ENCODE measurements at places on chromosomes 6 and 20.
A peak's percentile ranks its signal among the peaks of the same experiment; 100 is the strongest.

DNA sequence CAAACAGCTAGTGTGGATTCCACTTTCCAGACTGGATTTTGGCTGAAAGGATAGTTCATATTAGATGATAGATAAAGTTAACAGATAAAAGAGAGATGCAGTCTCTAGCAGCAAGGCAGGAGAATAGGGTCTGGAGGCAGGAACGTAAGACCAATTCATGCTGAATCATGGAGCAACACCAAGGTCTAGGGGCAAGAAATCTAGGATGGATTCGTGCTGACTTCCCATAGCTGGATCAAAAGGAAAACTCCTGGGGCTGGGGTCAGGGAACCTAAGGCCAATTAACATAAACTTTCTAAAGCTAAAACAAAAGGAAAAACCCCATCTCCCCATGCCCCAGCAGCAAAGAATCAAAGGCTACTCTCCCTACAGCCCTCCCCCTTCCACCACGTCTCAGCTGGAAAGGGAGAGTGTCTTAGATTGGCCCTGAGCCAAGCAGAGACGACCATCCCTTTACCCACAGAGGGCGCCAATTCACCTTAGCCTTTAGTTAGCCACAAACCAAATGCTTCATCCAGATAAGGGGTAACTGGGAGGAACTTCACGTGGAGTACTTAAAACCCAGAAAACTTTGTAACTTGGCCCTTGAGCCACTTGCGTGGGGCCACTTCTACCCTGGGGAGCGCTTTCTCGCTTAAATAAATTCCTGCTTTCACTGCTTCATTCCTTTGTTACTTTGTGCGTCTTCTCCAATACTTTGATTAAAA lies 7.6 kb downstream of the TREM1 start:
- DNase-seq, result peak; percentile 58

DNA sequence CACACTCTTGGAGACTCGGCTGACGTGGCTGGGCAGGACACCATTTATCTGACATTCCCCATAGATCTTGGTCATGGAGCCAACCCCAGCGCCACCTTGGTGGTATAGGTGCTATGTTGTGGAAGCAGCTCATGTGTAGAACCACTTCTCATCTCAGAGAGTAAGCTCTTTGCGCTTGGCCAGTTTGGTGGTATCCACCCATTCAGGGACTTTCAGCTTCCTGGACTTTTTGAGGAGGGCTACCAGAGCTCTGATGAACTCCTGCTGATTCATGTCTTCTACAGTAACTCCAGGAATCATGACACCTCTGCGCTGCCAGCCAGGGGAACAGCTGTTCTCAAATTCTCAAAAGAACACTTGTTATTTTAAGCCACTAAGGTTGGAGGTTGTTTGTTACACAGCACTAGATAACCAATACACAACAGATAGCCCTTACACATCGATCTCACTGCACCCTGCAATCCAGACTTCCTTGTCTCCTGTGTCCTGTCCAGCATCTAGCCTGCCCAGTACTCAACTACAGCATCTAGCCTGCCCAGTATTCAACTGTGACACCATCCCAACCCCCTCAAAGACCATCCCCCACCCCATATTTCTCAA lies 86.0 kb upstream of the SLC22A16 start:
- DNase-seq, result no peak

DNA sequence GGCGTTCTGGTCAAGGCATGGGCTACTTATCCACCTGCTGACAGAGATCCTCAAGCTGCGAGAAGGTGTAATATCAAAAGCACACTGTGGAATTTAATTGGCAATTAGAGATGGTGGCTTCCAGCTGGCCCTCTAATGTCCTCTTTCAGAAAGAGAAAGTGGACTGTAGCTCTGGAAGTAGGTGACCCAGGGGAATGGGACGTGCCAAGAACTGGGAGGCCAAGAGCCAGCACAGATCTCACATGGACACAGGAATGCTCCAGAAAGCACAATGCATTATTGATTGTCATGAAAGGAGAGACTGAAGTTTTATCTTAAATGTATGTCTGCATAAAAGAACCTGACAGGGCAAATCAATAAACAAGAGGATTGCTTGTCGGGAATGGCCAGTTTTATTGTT lies 198.6 kb upstream of the CDH4 start:
- DNase-seq, result no peak

- DNase-seq, result no peak
Observed at GRCh38 chr6:85580118-85580877, 13.4 kb downstream of the SNX14 start.

GRCh38 chr20:24273251-24273650 lies 196.2 kb upstream of the SYNDIG1 start:
- DNase-seq, result no peak

GRCh38 chr6:36028877-36029324 lies 1.3 kb downstream of the MAPK14 start:
- DNase-seq, result peak; percentile 54

DNA sequence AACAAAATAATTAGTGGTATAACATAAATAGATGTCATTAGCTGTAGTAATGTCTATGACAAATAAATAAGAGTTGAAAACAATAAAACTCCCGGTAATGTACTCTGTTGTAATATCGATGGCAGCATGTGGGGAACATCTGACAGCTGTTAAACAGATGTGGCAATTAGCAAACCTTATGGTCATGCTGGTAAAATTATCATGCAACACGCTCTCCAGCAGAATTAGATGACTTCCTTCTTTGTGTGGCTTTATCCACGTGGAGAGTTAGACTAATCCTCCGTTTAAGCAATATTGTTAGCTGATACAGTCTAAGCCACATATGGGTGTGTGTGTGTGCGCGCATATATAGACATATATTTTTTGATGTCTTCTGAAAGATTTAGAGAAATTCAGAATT lies 77.7 kb upstream of the ZFP64 start:
- peak; percentile 29 for DNase-seq

GRCh38 chr6:119234457-119234856 lies 115.1 kb downstream of the MAN1A1 start:
- DNase-seq, result no peak

DNA sequence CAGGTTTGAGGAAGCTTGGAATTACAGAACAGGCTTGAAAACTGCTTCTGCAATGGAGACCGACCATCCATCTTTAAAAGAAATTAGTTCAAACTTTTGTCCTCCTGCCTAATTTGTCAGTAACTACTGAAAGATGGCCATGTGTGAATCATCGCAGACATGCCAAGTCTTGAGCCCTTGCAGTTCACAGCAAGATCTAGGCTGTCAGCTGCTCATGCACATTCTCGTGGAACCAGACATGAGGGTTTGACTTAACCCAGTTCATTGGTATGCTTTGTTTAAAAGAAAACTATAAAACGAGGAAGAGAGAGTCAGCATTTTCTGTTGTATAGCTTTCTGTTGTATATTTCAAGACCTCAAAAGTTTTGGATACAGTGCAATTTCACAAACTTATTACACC lies 74.0 kb upstream of the SAMD5 start:
- DNase-seq, result no peak

GRCh38 chr20:37342231-37343177 lies 3.4 kb upstream of the SRC start:
- DNase-seq, result no peak

GRCh38 chr6:15526212-15526701 lies 136.6 kb downstream of the DTNBP1 start:
- DNase-seq, result no peak

GRCh38 chr6:21990577-21990976 lies 306.3 kb downstream of the PRL start:
- DNase-seq, result no peak

- DNase-seq, result no peak
Observed at GRCh38 chr6:89862698-89863097, 31.6 kb upstream of the GJA10 start.

GRCh38 chr6:168311410-168312124 lies 8.0 kb downstream of the DACT2 start:
- DNase-seq, result no peak

- DNase-seq, result peak; percentile 52
Observed at GRCh38 chr20:23235173-23236027, 115.2 kb upstream of the NXT1 start.

- DNase-seq, result no peak
Observed at GRCh38 chr6:119768201-119768600, 418.6 kb upstream of the MAN1A1 start.

DNA sequence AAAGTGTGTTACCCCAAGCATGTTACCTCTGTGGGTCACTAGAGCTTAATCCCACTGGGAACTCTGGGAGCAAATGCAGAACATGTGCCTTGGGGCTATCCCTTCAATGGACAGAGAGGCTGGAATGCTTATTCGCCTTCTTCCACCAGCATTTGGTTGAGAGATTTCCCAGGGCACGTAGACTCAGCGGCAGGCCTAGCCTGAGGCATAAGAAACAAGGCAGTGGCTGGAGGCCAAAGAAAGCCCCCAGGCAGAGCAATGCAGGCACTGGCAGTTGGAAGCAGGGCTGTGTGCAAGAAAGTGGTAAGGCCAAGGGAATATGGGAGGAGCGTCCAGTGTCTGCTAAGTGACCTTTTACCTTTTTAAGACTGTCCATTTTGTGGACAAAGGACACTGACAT lies 114.0 kb upstream of the FLRT3 start:
- no peak for DNase-seq

DNA sequence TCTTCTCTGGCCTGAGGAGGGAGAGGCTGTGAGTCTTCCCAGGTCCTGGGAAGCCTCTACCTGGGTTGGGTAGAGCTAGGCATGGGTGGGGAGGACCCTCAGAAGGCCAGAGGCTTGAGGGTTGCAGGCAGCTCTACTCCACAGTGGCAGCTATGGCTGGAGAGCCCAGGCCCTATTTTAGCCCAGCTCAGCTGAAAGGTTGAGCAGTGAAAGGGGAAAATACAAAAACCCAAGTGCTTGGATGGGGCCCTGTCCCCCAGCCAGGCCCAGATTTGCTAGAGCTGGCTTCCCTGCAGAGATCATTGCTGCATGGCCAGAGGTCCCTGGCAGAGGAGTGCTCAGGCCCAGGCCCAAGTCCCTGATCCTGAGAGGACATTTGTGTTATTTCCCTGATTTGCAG lies 45.7 kb downstream of the SUN5 start:
- no peak for DNase-seq

- DNase-seq, result peak; percentile 86
Observed at GRCh38 chr6:41591859-41592502, 45.8 kb downstream of the FOXP4 start.

DNA sequence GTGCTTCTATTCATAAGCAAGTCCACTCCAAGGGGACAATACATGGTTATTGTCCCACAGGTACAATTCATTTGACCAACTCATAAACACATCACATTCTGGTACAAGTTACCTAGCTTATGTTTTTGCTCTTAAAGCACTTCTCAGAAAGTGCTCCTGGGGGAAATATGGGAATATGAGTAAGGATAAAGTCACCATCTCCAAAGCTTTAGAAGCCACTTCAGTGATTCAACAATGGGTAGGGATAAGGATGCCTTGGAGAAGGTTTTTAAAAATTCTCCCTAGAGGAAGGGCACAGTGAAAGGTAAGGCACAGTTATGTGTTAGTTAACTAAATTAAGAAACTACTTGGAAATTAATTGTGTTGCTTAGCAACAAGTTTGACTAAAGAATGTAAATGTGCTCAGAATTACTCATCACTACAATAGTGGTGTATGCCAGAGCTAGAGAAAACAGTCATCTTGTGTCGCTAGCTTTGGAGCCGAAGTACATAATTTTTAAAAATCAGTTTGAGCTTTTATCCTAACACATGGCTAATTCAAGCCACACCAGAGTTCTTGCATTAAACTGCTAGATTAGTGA lies 39.5 kb upstream of the LAMP5 start:
- no peak for DNase-seq

DNA sequence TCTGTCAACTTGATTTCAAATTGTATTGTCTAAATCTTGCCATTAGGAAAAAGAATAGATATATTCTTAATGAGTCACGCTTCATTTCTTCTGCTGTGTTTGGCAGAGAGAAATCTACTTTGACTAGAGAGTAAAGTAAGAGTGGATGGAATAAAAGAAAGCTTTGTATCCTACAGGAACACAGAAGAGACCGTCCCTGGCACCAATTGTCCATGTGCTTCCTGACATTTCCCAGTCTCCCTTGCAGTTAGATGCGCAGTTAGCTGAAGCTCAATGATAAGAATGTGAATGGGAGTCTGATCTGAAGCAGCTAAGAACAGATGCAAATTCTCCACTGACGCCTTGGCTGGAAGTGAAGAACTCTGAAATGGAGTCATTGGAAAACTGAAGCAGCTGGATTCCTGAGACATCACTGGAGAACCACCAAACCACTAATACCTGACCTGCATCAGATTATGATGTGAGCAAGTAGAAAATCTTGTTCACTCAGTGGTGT lies 528.2 kb upstream of the MARCKS start:
- peak; percentile 25 for DNase-seq

DNA sequence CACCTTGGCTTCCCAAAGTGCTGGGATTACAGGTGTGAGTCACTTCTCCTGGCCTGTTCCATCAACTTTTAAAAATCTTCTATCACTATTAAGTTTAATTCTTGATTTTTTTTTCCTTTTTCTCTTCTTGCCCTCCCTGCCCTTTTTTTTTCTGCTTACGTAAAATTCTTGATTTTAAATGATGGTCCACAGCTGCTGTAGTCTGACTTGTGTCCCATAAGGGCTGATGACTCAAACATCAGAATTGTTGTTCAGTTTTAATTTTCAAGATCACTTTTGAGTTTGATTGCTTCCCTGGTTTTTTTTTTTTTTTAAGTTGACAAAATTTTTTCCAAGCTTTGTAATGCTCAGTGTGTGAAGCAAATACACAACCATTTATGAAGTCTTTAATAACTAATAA lies 61.9 kb downstream of the CBFA2T2 start:
- no peak for DNase-seq

- DNase-seq, result no peak
Observed at GRCh38 chr6:144159742-144160141, 9.4 kb downstream of the STX11 start.

GRCh38 chr6:24385536-24386269 lies 17.0 kb upstream of the MRS2 start:
- DNase-seq, result no peak

DNA sequence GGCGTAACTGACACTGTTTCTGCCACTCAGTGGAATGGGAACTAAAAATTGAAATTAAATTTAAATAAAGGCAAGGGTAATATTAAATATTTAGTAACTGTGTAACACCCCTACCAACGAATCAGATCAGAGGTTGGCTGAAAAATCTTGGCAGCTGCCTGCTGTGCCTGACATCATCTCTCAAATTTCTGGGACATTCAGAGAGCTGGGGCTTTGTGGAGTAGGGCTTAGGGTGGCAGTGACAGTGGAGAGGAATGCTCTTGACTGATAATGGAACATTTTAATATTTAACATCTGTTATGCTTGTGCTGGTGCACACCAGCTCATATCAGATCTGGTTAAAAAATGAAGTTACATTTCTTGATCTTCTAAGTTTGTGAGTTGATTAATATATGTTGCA lies 62.2 kb downstream of the RFPL4B start:
- peak; percentile 30 for DNase-seq
